GM20000 (cell line): ENCODE measurements at places on chromosomes 11 and 22.

- no peak for DNase-seq
Measured at GRCh38 chr11:67654225-67654624, 3.7 kb upstream of the ACY3 start.

- DNase-seq = no peak
Measured at GRCh38 chr11:88344869-88345268, 7.3 kb upstream of the CTSC start.

DNA sequence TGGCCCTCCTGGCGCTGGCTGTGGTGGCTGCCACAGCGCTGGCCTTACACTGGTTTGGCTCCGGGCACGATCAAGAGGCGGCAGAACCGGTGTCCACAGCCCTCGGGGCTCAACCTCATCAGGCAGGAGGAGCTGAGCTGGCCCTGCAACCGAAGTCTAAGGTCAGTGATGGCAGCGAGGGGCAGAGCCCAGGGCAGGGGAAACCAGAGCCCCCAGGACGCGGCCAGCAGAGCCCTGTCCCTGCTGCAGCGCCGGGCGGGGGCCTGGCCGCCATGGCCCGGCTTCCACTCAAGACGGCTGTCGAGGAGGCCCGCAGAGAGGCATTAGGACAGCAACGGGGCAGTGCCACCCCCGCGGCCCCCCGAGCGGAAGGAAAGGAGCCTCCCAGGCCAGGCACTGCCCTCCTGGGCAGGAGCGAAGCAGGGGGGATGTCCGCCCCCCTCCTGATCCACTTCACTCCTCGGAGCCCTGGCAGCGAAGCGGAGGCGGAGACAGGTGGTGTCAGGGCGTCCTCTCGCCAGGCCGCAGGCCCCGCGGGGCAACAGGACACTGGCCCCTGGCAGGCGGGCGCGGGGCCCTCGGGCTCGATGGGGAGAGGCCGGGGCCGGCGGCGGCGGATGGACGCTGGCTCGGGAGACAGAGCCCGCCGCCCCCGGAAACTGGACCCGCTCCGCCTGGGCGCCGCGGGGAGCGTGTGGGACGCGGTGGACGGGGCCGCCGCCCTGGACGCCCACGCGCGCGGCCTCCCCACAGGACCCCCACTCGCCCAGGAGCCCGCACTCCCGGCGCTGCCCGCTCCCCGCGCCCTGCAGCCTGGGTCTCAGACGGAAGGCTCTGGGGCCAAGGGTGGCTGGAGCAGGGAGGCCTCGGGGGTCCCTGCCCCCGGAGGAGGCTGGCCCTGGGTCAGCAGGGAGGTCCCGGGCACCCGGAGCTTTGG, 895 bp downstream of the KLHDC7B start:
- DNase-seq = peak; percentile 34

DNA sequence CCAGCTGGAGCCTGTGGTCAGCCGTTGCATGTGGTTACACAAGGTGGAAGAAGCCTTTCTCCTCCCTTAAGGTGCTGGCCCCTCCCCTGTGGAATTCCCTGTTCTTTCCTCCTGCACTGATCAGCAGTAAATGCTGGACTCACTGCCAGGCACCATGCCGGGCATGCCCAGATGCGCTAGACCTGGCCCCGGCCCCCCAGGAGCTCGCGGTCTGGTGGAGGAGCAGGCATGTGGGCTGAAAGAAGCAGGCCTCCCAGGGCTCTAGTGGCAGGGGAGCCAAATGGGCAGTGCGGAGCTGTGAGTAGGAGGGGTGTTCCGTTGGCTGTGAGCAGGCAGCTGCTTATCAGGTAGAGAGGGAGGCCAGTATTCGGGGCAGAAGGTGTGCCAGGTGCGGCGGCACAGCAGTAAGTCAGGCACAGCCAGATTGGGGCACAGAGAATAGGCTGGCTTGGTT, 10.2 kb downstream of the DGKZ start:
- no peak for DNase-seq

DNA sequence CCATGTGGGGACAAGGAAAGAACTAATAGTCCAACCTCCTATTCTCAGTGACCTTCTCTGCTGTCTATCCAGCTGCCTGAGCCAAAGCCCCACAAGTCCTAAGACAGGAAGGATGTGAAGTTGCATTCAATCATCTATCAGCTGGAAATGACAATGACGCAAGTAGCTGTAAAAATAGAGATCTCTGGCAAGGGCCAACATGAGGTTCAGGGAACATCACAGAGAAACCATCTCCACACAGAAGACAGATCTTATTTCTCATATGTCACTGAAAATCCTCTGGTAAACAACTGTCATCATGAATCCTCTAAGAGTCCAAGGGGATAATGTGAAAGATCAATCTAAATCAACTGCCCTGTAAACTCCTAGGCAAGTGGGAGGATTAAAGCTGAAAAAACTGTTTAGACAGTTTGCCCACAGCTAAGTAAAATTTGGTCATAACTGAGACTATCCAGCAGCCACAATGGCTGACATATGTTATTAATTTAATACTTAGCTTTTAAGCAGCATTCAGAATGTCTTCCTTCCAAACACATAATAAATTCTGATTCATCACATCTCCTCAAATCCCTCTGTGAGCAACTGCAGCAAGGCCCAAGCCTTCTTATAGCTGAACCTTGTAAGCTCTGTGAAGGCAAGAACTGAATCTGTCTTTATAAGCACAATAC, 52.1 kb downstream of the ALG9 start:
- DNase-seq = no peak

DNA sequence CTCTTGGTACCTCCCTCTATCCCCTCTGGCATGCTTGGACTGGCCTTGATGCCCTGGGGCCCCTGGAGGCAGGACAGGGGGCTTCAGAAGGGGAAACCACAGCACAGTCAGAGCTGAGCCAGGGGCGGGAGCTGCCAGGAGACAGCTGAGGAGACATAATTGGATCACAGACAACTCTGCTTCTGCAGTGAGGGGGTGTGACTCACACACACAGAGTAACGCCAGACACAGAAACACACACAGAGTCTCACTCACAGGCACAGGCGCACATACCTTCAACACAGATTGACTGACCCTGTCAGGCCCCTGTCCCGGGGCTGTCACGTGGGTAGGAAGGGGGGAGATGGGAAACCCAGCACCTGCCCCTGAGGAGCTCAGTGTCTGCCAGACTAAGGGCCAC, 20.6 kb downstream of the STARD10 start:
- DNase-seq = no peak

DNA sequence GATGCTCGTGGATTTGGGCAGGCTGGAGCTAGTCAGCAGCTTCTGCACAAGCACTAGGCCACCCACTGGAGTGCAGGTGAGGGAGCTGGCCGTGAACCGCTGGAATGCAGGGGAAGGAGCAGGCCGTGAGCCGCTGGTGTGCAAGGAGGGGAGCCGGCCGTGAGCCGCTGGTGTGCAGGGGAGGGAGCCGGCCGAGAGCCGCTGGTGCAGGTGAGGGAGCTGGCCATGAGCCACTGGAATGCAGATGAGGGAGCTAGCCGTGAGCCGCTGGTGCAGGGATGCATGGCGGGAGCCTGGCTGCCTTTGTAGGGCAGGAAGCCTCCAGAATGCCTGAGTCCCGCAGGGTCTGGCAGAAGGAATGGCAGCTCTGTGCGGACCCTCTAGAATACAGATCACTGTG, 4220.0 kb upstream of the OR11H1 start:
- DNase-seq = no peak

DNA sequence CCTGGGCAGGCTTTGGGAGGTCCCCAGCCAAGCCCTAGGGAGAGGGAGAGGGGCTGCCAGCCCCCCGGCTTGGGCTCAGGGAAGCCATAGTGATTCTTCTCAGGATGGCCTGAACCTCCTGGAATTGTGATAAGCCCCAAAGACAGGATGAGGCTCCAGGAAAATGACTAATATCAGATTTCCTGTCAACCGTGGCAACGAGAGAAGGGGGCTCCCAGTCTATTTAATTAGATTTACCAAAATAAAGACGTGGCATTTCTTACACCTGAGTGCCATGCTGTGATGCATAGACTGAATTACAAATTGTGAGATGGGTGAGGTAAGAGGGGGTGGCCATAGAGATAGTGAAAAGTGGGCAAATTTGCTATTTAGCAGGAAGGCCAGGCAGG, 20.4 kb downstream of the SERPINH1 start:
- no peak for DNase-seq

GRCh38 chr11:119910650-119911049, 181.7 kb upstream of the NECTIN1 start:
- no peak for DNase-seq

DNA sequence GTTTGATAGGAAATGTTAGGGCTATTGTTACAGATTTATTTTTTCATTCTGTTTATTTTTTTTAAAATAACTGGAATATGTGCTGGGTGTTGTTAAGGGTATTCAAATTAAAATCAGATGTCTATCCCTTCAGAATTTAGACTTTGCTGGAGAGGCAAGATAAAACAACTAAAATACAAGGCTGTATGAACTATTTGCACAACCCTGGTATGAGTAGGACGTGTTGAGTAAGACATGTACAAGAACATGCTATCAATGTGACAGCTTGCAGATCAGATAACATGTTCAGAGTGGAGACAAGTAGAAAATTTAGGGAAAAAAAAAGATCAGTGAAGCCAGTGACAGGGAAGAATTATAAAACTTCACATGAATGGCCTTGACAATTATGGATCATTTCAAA, 853.5 kb downstream of the METTL15 start:
- no peak for DNase-seq

DNA sequence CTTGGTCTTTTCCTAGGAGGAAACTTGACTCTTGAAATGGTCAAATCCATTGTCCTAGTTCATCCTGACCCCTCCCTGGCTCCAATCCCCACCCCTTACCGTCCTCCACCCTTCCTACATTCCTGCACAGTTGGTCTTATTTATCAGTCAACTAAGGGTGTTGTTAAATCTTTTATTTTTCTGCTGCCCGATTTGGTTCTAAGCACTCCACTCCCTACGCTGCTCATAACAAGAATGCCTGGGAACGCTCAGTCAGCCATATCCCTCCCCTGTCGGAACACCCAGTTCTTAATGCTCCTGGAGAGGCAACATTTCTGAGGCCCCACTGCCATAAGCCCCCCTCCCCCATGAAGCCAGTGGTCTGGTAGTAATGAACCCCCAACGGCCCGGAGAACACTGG, 9.7 kb downstream of the EHF start:
- DNase-seq = no peak

DNA sequence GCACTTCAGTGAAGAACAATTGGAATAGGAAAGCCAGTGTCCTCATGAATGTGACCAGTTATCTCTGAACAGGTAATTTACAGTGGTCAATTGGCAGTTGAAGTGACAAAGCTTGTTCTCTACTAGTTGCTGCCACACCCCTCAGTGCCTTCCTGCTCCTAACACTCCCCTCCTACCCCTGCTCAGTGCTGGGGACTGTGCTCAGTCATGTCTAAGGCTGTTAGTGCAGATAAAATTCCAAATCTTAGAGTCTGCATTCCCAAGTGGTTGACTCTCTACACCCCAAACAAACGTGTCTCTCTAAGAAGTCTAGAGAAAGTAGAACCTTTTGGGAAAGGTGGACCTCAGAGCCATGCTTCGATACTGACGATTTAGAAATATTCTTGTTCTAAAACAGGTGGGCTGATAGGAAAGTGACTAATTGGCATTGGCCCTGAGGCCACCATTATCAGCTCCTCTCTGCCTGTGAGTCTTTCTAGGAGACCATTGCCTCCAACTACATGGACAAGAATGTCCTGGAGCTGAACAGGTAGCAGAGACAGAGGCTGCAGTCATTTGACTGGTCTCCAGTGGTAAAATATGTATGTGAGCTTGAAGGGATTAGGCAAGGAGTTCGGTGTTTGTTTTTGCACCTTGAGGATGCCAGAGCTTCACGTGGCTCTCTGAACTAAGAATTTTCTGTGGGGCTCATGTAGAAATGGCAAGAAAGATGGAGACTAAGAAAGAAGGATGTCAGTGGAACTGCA, 22.1 kb upstream of the NNMT start:
- DNase-seq = no peak

- peak; percentile 40 for DNase-seq
Measured at GRCh38 chr22:33917744-33918406, 2.4 kb downstream of the LARGE1 start.

DNA sequence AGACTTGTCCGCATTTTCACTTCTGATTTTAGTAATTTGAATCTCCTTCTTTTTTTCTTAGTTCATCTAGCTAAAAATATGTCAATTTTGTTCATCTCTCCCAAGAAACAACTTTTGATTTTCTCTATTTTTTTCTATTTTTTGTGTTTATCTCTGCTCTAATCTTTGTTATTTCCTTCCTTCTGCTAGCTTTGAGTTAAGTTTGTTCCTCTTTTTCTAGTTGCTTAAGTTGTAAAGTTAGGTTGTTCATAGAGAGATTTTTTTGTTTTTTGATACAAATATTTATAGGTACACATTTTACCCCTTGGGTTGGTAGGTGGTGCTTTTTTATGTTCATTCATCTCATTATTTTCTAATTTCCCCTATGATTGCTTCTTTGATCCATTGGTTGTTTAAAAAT, 22.1 kb upstream of the XKR3 start:
- DNase-seq = no peak

GRCh38 chr22:43501878-43502277, 90.1 kb downstream of the MPPED1 start:
- no peak for DNase-seq

DNA sequence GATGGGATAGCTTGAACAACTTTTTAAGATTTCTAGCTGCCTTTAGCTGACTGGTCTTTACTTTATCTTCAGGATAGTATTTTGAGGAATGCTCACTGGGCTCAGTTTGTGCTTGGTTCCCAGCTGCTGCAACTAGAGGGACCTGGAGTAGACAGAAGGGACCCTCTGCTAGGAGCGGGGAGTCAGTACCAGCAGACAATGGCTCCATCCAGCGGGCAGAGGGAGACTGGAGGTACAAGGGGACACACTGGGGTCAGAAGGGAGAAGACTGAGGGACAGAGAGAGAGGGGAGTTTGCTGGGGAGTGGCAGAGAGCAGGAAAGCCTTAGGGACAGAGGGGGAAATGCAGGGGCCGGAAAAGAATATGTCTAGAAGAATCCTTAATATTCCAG, 22.0 kb upstream of the ACER3 start:
- no peak for DNase-seq

GRCh38 chr11:47108214-47108613, 68.5 kb downstream of the ARFGAP2 start:
- DNase-seq = no peak

- no peak for DNase-seq
Measured at GRCh38 chr22:45731798-45732495, 60.3 kb downstream of the ATXN10 start.
